ENCODE measurements at places on chromosomes 2 and 18. TPM values are rescaled to one million over a fixed set of nuclear protein-coding genes. Genes with fewer than 3 reads are reported as not detected.

DNA sequence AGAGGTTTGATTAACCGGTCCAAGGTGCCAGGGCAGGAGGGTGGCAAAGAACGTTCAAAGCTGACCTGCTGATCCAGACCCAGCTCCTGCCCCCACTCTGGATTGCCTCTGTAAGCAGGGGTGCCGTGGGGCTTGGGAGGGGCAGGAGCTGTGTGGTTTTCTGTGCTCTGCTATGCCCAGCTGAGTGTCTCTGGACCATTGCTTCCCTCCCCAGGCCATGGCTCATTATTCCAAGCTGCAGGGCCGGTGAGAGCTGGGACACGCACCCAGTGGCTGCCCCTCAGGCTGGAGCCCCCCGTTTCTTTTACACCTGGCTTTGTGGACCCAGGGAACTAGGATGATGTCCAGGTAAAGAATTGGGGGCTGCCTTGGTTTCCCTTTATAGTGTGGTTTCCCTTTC lies 238.4 kb upstream of the HS6ST1 start:
- no peaks in the 10 kb centered on the region for H3K27me3 ChIP-seq
- DNase-seq = no peak
- no peaks in the 10 kb centered on the region for H3K4me1 ChIP-seq
- no peaks in the 10 kb centered on the region for H3K36me3 ChIP-seq
- no peak overlapping the region for H3K27ac ChIP-seq
- H3K4me3 ChIP-seq = no peak overlapping the region

DNA sequence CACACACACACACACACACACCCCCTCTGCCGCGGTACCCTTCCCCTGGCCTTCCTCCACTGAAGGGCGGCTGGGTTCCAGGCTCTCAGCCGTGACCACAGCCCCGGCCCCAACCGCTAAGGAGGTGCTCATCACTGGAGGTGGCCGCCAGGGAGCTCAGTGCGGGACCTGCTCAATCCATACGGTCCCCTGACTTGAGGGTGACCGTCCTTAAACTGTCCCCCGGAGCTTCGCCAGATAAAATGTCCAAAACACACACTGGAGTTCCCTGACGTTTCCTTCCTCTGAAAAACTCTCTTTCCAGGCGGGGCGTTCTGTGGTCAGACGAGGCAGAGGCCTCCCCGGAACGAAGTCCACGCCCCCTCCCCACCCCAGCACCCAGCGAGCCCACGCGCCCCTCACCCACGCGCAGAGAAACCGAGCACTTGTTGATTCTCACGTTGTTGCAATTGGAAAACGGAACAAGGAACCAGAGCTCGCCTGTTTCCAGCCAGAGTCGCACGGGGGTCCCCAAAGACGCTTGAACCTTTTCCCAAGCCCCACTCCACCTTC lies 1.4 kb downstream of the MBP start:
- peaks cover 44% of the 10 kb centered on the region for H3K4me1 ChIP-seq
- no peaks in the 10 kb centered on the region for H3K27me3 ChIP-seq
- H3K27ac ChIP-seq = peak overlapping the region; percentile 78
- peaks cover 12% of the 10 kb centered on the region for H3K36me3 ChIP-seq

DNA sequence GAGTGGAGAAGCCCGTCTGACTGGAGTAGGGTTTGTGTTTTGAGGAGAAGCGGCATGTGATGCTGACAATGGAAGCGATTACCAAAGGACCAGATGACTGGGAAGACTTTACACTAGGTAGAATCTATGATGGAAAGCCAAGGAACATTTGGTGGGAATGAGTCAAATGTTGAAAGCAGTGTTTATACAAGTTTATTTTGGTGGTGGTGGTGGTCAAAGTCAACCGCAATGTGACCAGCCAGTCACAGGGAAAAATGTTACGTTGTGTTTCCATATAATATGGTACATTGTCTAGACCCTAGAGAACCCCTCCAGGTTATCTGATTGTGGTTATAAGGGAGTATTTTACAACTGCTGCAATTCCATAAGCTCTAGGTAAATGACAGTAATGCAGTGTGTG lies 216.8 kb downstream of the PID1 start:
- no peak overlapping the region for H3K27ac ChIP-seq
- DNase-seq = no peak
- H3K36me3 ChIP-seq = no peaks in the 10 kb centered on the region
- no peaks in the 10 kb centered on the region for H3K4me1 ChIP-seq

DNA sequence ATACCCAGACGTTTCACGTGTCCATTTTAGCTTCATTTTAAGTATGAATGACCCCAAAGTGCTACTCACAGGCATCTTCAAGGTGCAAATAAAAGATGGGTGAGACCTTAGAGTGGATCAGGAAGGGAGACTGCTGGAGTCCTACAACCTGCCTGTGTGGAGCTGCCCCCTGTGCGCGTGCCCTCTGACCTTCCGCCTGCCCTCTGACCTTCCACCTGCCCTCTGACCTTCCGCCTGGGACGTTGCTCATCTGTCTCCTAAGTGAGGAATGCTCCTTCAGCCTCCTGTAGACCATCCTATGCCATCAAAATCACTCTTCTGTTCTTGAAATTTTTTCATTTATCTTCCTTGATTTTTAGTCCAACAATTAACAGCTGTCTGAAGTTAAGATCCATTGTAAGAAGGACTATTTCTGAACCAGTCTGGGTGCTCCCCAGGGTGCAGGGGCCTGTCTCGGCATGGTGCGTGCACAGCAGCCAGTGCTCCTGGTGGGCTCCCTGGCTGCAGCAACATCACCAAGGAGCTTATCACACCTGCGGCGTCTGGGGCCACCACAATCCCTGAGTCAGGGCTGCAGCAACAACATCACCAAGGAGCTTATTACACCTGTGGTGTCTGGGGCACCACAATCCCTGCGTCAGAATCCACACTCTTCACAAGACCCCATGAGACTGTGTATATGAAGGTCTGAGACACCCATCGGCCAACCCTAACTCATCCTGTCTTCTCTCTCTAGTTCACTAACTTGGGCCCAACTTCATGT lies 86.0 kb downstream of the TPO start:
- peaks cover 9% of the 10 kb centered on the region for H3K4me1 ChIP-seq
- no peak for DNase-seq
- no peaks in the 10 kb centered on the region for H3K36me3 ChIP-seq
- H3K27me3 ChIP-seq = no peaks in the 10 kb centered on the region

DNA sequence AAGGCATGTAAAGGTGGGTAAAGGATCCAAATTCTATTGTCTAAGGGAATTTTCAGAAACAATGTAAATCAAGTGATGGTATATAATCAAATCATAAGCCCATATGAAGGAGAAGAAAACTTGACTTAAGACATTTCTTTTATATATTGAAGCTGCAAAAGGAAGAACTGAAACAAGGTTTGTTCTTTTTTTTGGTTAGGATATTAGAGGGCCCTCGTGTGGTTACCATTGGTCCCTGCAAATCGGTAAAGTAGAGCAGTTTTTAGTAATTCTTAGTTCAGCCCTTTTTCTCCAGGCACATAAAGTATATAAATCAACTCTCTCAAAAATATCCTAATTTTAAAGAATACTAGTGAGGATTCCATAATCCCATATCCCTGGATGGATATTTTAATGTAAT lies 105.6 kb upstream of the STK17B start:
- H3K36me3 ChIP-seq = no peaks in the 10 kb centered on the region
- no peaks in the 10 kb centered on the region for H3K27me3 ChIP-seq

Gene CYB5A
- total RNA-seq = 4.1 TPM

Gene ANKRD30BL
- not detected for total RNA-seq

Gene ELOA2
- total RNA-seq = not detected

Gene PJVK
- 4.2 TPM for total RNA-seq

All from CD4-positive, alpha-beta T cell (primary cell).